ENCODE measurements at places on chromosomes 11 and 22.

- H3K27ac ChIP-seq: no peak overlapping the region
- H3K4me3 ChIP-seq: no peak overlapping the region
- no peaks in the 10 kb centered on the region for H3K36me3 ChIP-seq
Measured at GRCh38 chr11:14248580-14248981, 110.4 kb downstream of the RRAS2 start.

GRCh38 chr22:49112661-49113626 lies 714.7 kb downstream of the BRD1 start:
- H3K36me3 ChIP-seq: no peaks in the 10 kb centered on the region
- H3K4me3 ChIP-seq: no peak overlapping the region
- DNase-seq: no peak
- no peaks in the 10 kb centered on the region for H3K4me1 ChIP-seq
- no peak overlapping the region for H3K27ac ChIP-seq

DNA sequence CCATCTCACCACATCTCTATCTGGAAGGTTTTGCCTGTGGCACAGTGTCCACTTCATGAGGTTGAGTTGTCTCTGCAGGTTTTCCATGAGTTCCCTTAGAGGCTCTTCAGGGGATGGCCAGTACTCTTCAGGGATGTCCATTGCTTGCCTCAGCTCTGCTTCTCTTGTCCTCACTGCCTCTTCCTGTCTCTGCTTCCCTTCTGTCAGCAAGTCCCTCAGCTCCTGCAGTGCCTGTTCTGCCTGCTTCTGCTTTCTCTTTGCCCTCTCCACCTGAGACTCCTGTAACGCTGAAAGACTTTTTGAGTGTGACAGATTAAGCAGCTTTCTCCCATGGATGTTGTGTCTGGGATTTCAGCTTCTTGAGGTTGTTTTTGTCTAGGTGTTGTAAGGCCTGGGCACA lies 38.2 kb upstream of the MRPL17 start:
- H3K4me1 ChIP-seq: no peaks in the 10 kb centered on the region
- H3K4me3 ChIP-seq: no peak overlapping the region
- no peak overlapping the region for H3K27ac ChIP-seq
- H3K36me3 ChIP-seq: no peaks in the 10 kb centered on the region
- H3K27me3 ChIP-seq: peaks cover 83% of the 10 kb centered on the region

DNA sequence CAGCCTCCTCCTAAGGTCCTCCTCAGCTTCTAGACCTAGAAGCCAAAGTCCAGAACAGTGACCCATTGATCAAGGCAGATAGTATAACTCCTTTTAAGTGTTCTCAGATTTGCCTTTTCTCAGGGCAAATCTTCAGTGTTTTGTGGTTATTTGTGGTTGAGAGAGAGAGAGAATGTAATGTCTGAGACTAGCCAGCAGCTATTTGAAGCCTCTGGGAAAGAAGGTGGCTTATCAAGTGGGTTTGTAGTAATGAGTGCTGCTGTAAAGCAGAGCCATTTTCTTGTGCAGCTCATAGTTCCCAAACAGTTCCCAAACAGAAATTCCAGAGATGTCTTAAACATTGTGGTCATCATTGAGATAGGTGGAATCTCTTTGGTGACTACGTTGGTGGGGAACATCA lies 89.5 kb downstream of the RNF169 start:
- H3K4me3 ChIP-seq: no peak overlapping the region
- H3K4me1 ChIP-seq: no peaks in the 10 kb centered on the region
- no peaks in the 10 kb centered on the region for H3K27me3 ChIP-seq
- no peak for DNase-seq

- no peak overlapping the region for H3K27ac ChIP-seq
- no peak overlapping the region for H3K4me3 ChIP-seq
- H3K36me3 ChIP-seq: no peaks in the 10 kb centered on the region
- no peaks in the 10 kb centered on the region for H3K4me1 ChIP-seq
Measured at GRCh38 chr22:33381531-33382406, 323.6 kb upstream of the SYN3 start.

- H3K4me3 ChIP-seq: no peak overlapping the region
- no peak for DNase-seq
- no peaks in the 10 kb centered on the region for H3K36me3 ChIP-seq
- no peaks in the 10 kb centered on the region for H3K4me1 ChIP-seq
- no peak overlapping the region for H3K27ac ChIP-seq
- H3K27me3 ChIP-seq: no peaks in the 10 kb centered on the region
Measured at GRCh38 chr22:41613456-41613855, 7.4 kb downstream of the DESI1 start.

DNA sequence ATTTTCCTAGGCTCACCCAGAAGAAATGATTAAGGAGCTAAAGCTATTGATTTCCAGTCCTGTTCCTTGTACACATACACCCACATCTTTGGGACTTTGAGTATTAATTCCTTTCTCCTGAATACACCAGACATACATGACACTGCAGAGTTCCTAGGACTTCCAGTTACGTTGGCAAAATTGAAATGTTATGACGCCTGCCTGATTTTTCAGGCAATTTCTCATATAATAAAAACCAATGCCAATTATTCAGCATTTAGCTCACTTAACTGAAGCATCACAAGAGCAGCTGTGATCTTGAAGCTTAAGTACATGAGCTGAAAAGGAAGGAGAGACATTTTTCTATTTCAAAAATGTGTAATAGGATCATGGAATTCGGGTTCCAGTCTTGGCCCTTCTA lies 4.5 kb downstream of the CLMP start:
- no peak for DNase-seq
- peaks cover 27% of the 10 kb centered on the region for H3K4me1 ChIP-seq
- H3K36me3 ChIP-seq: no peaks in the 10 kb centered on the region
- H3K4me3 ChIP-seq: no peak overlapping the region
- H3K27me3 ChIP-seq: peaks cover 5% of the 10 kb centered on the region

GRCh38 chr11:72781313-72782080 lies 12.3 kb downstream of the STARD10 start:
- no peaks in the 10 kb centered on the region for H3K27me3 ChIP-seq
- no peaks in the 10 kb centered on the region for H3K36me3 ChIP-seq
- H3K27ac ChIP-seq: peak overlapping the region; percentile 46
- H3K4me3 ChIP-seq: peak overlapping the region; percentile 59
- DNase-seq: no peak

DNA sequence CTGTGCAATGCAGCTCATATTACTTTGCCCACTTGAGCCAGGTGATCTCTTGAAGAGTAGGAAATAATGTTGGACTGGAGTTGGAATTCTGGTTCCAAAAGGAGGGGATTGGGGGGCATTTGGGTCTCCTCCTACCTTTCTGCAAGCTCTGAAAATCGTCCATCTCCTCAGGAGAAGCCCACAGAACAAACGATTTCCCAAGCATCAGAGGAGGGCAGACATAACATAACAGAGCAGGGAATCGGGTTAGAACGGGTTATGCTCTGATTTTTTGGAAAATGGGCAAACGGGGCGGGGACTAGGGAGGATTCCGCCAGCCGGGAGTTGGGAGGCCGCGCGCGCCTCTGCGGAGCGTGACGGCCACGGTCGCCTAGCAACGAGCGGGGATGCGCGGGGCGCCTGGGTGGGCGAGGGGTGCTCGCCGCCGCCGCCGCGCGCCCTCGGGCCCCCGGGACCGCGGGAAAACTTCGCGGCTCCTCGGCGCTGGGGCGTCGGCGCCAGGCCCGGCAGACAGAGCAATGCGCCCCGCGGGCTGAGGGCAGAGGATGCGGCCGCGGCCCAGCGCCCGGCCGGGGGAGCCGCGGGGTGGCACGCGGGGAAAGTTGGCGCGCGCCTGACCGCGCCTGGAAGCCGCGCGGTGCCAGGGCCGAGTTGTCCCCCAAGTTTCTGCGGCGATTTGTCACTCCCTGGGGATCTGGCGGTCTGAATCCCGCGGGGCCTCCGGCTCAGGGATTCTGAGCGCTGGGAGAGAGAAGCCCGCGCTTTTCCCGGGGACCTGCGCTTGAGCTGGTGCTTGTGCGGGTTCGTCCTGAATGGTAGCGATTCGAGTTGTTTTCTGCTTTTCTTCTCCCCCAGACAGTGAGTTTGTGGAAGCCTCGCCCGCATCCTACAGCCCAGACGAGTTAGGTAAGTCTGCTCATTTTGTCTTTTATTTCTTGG lies 27.8 kb upstream of the AMOTL1 start:
- peaks cover 32% of the 10 kb centered on the region for H3K4me1 ChIP-seq
- H3K27me3 ChIP-seq: no peaks in the 10 kb centered on the region
- no peak for DNase-seq
- no peak overlapping the region for H3K27ac ChIP-seq
- no peak overlapping the region for H3K4me3 ChIP-seq

GRCh38 chr11:65546217-65546958 lies 11.8 kb downstream of the LTBP3 start:
- H3K4me1 ChIP-seq: peaks cover 18% of the 10 kb centered on the region
- H3K27me3 ChIP-seq: no peaks in the 10 kb centered on the region
- H3K27ac ChIP-seq: peak overlapping the region; percentile 54
- peaks cover 15% of the 10 kb centered on the region for H3K36me3 ChIP-seq

DNA sequence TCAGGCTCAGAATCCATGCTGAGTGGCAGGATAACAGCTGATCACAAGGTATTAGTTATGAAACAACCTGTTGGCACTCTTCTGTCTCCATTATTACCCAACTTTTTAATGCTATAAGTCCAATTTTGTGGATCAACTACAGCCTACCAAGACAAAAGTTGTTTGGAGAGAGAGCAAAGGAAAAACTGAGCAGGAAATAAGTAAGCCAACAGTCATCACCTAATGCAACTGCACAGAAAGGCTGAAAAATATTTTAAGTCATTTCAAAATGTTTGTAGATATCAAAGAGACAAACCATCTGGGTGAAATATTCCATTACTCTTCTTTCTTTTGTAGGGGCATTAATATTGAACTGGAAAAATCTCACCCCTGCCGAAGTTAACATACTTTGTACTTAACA lies 41.6 kb downstream of the FDX1 start:
- H3K27ac ChIP-seq: no peak overlapping the region
- H3K27me3 ChIP-seq: no peaks in the 10 kb centered on the region

GRCh38 chr22:40250608-40251007 lies 72.9 kb downstream of the TNRC6B start:
- 0 out of 2 replicates have a peak, but pooled peaks cover 3% of the 10 kb centered on the region for H3K4me1 ChIP-seq
- H3K27me3 ChIP-seq: no peaks in the 10 kb centered on the region
- no peak for DNase-seq
- H3K4me3 ChIP-seq: no peak overlapping the region
- H3K36me3 ChIP-seq: no peaks in the 10 kb centered on the region

DNA sequence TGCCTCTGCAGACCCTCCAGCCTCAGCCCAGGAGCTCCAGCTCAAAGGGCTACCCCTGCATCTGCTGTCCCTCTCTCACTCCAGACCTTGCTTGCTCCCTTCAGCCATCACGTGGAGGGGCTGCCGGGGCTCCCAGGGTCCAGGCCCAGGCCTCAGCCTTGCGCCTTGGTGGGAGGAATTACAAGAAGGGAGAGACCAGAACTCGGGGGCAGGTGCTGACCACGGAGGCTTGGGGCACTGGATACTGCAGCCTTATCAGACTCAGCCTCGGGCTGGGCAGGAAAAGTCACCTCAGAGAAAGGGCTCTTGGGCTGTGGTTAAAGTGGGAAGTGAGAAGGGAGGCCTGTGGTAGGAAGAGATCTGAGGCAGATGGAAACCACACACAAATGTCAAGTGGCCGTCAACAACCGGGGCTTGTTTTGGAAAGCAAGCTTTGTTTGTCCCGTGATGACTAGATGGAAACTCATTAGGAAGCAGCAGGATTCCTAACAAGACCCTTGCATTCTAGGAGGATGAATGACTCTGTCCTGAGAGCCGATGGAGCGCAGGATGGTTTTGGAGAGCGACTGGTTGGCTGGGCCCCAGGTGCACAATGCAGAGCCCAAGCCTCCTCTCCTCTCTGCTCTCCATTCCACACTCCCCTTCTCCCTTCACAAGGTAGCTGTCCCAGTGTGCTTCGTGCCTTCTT lies 1321.7 kb downstream of the TBC1D22A start:
- DNase-seq: no peak
- no peak overlapping the region for H3K4me3 ChIP-seq
- no peaks in the 10 kb centered on the region for H3K36me3 ChIP-seq
- no peak overlapping the region for H3K27ac ChIP-seq
- no peaks in the 10 kb centered on the region for H3K4me1 ChIP-seq

DNA sequence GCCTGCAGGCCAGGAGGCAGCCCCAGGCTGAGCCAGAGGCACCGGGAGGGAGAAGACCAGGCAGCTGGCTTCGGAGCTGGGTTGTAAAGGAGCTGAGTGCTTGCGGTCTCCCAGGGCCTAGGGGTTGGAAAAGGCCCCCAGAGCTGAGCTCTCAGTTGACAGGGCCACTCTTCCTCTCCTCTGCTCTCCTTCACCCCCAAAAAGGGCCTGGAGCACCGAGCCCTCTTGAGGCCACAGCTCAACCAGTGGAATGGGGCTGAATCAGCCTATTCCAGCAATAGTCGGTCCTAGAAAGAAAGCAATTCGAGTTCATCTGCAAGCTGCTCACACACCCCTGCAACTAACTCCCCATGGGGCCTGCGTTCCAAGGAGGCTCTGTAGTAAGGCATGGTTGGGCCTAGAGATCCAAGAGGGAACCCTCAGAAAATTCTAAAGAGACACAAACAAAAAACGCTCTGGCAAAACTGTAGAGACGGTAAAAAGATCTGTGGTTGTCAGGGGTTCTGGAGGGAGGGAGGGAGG lies 205.0 kb downstream of the BUD13 start:
- peaks cover 7% of the 10 kb centered on the region for H3K4me1 ChIP-seq
- no peaks in the 10 kb centered on the region for H3K36me3 ChIP-seq
- no peak overlapping the region for H3K27ac ChIP-seq
- DNase-seq: no peak
- H3K27me3 ChIP-seq: no peaks in the 10 kb centered on the region

DNA sequence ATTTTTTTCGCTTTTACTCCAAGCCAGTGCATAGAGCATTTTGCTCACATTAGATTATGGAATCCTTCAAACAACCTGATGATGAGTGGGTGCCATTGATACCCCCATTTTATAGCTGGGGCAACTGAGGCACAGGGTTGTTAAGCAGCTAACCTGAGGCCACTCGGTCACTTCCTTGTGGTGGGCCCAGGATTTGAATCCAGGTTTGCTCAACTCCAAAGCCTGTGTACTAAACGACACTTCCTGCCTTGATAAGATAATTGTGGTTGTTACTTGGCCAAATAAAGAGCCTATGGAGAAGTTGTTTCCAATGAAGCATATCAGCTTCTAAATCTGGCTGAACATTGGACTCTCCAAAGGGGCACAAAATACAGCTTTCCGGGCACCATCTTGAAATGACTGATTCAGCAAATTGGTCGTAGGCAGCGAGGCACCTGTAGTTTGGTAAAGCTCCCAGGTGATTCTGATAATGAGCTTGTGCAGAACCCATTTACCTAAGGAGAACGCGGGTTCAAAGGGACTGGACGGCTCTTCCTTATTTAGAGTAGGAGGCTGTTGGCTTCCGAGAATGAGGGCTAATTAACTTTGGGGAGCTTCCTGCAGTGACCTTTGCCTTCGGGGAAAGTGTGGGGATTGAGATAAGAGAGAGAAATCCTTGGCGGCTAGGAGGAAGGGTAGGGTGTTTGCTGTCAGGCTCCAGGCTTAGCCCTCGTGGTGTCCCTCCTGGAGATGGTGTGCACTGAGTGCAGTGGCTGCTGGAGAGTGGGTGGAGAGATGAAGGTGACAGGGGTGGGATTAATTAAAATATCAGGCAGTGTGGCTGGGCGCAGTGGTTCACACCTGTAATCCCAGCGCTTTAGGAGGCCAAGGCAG lies 17.5 kb upstream of the EHF start:
- H3K27me3 ChIP-seq: no peaks in the 10 kb centered on the region
- no peaks in the 10 kb centered on the region for H3K36me3 ChIP-seq
- no peak overlapping the region for H3K4me3 ChIP-seq
- H3K27ac ChIP-seq: peak overlapping the region; percentile 9
- peaks cover 86% of the 10 kb centered on the region for H3K4me1 ChIP-seq
- no peak for DNase-seq

Data from HCT116 (cell line).